Temporal lobe (tissue), 4 donors: ENCODE measurements at places on chromosomes 2 and 18. TPM values are rescaled to one million over a fixed set of nuclear protein-coding genes. Genes with fewer than 3 reads are reported as not detected.

Gene TSPYL6
- total RNA-seq: under 0.01 TPM

Gene IL1RN
- total RNA-seq: not detected

Gene CPLX4
- total RNA-seq: under 0.01 TPM

Gene RAB6C
- 0.98 TPM for total RNA-seq

Gene EMILIN1
- 3.7 TPM for total RNA-seq

Gene PROM2
- 0.98 TPM for total RNA-seq

Gene AFF3
- 81.4 TPM for total RNA-seq

Gene SIX2
- 0.25 TPM for total RNA-seq

Gene CAPN14
- total RNA-seq: 0.98 TPM

Gene GPC1
- 37.4 TPM for total RNA-seq

Gene NPPC
- total RNA-seq: 0.98 TPM

Gene MPP4
- 0.25 TPM for total RNA-seq

Gene NGEF
- total RNA-seq: 33.4 TPM

Gene RNF149
- 33.9 TPM for total RNA-seq

Gene DUSP19
- total RNA-seq: 9.8 TPM

Gene CRIM1
- total RNA-seq: 52.1 TPM

Gene LHCGR
- 0.74 TPM for total RNA-seq

Gene ASXL3
- total RNA-seq: 91.7 TPM

Gene EHBP1
- 119 TPM for total RNA-seq

Gene OR6B2
- total RNA-seq: not detected

Gene ROCK1
- total RNA-seq: 36.9 TPM

Gene ITGB6
- not detected for total RNA-seq

Gene GKN2
- total RNA-seq: 0.25 TPM

Gene PKDCC
- total RNA-seq: 9.6 TPM

Gene UGT1A4
- not detected for total RNA-seq

Gene ASXL2
- total RNA-seq: 5.9 TPM

Gene ZNF804A
- total RNA-seq: 18.4 TPM

Gene PRKAG3
- not detected for total RNA-seq

Gene IL1R2
- total RNA-seq: not detected
